Suppressor macrophage treated with lipopolysaccharide for 4 hours (primary cell): ENCODE measurements at places on chromosomes 1 and 21.

DNA sequence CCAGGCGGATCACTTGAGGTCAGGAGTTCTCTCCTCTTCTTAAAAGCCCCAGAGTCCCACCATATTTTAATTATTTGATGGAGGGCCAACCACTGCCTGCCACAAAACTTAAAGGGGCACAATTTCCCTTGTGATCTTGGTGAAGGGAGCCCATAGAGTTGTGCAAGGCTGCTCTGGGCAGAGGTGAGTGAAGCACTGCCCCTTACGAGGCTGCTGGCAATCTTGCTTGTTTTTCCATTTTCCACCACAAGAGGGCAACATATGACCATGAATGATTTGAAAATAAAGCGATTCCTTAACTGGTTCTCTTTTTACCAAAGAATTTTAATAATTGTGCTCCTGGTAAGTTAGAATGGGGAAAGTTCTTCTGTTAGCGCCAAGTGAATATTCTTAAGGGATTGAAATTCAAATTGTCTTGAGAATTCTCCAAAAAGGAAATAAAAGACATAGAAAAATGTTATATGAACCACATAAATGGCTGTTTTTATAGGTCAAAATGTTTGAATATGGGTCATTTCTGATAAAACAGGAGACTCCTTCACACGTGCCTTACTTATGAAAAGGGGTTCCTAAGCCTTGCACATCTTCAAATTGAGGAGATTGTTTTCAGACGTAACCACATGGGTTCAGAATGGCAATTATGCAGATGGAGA, 22.7 kb downstream of the PGM1 start:
- peak; percentile 85 for DNase-seq

DNA sequence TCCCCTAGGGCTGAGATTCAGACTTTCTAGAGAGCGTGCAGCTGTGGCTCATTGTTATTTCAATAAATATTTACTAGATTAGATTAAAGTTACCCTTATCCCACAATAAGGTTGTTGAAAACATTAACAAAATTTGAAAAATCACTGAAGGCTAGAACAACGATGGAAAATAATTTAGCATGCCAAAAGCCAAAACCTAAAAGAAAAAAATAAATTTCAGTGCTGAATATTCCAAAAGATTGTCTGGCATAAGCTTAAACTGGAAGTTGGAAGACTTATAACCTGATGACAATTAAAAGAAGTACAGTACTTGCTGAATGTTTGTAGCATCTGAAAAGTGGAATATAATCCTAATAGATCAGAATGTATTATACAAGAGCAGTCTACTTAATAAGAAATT, 221.3 kb downstream of the USH2A start:
- DNase-seq, result no peak

GRCh38 chr1:154351363-154352068, 26.2 kb downstream of the ATP8B2 start:
- no peak for DNase-seq

DNA sequence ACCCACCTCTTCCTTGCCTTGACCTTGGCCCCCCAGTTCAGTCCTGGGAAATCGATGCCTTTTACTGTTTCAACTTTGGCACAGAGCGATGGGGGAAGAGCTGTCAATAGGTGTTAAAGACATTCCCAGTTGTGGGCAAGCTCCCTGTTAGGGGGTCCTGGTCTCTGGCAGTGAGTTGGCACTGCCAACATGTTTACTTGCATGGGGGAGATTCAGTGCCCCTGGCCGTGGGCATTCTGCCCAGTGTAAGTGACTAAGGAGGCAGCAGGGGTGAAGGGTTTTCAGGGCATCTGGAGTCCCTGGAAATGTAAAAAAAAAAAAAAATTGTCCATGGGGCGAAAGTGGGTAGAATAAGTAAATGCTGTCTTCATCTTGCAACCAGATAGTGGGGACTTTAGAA, 407.0 kb downstream of the PTPRU start:
- no peak for DNase-seq

- no peak for DNase-seq
These were observed 7.6 kb downstream of the FOXO6 start for GRCh38 chr1:41368801-41369200.

DNA sequence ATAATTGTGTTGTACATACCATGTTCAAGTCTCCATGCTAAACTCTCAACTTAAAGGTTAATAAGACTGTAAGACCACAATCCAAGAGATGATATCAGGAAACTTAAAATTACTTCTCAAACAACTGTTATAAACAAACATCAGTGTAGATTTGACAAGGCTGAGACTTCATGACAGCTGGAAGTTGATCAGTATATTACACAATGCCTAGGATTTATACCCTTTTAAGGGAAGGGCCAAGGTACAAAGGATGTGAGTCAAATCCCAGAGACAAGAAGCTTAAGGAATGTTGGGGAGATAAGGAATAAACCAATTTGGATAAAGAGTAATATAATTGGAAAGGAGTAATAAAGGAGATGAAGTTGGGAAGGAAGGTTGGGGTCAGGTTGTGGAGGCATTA, 98.8 kb downstream of the LBR start:
- no peak for DNase-seq

DNA sequence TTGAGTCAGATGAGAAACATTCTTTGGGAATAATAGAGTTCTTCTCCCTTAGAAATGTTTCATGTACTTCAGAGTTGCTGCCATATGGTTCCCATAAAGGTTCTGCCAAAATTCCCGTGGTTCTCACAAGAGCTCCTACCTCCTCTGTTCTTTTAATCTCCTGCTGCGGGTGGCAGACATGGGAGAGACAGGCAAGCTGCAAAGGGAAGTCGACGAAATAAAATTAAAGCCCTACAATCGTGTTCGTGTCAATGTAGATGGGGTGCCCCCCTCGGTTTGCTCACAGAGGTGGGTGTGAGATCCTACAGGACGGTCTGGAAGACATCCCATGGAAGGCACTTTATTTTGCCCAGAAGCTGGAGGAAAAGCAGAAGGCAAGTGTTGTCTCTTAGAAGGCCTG, 276.0 kb downstream of the RWDD3 start:
- DNase-seq, result no peak

GRCh38 chr1:36880155-36881067, 153.9 kb downstream of the GRIK3 start:
- no peak for DNase-seq

GRCh38 chr1:230772457-230773395, 25.5 kb downstream of the CAPN9 start:
- no peak for DNase-seq

DNA sequence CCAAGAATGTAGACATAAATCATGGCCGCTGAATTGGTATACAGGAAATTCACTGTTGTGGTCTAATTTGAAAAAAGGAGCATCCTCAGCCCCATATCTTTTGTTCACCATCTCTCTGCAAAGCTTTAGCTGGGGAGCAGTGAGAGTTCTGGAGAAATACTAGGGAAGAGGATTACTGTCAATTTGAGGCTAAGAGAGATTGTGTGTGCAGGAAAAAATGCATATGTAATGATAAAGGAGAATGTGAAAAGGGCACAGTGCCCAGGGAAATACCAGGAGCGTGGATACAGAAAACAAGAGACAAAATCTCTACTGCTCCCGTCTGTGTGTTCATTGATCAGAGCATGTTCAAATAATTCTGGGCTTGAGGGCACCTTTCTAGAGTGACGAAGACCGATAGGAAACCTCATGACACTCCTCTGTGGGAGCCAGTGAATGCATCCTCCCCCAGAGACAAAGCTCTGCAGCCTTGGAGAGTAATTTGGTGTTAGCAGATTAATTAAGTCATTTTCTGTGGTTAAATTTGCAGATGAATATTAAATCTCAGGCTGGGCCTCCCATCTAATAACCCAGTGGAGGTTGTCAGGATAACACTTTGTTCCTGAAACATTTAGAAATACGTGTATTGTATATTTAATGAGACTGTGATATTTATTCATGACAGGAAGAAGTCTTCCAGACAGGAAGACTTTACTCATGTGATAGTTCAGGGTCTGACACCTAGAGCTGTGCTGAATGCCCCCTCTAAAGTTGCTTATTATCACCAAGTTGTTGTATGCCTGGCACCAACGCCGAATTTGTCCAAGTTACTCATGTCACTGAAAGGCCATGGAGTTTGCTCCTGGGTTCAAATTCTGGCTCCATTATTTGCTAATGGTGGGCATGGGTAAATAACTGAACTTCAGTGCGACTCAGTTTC, 287.3 kb upstream of the SGIP1 start:
- DNase-seq, result no peak

DNA sequence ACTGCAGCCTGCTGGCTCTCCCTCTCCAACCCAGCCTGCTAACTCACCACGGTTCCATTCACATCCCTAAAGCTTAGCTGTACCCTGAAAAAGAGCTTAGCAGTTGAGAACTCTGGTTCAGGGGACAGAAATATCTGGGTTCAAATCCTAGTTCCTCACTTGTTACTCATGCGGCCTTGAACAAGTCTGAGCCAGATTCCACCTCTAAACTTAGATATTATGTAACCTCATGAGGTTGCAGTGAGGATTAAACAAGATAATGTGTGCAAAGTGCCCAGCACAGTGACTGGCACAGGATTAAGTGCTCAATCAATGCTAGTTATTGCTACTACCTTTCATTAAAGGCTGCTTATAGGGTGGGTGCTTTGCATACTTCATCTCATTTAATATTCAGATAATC, 41.3 kb upstream of the DHCR24 start:
- DNase-seq, result no peak

DNA sequence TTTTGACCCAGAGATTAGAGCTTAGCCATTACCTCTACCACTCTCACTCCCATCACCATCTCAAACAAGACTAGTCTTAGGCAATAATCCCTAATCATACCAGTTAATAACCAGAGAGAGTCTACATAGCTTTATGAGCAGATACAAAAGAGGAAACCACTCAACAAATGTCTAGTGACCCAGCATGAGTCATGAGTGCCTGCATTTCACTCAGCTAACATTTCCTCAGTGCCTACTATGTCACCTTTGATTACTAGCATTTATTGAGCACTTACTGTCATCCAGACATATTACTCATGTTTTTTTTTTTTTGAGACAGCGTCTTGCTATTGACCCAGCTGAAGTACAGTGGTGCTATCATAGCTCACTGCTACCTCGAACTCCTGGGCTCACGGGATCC, 35.9 kb upstream of the GALNT2 start:
- peak; percentile 91 for DNase-seq

- no peak for DNase-seq
These were observed 289.8 kb upstream of the POU3F1 start for GRCh38 chr1:38336301-38336923.

GRCh38 chr1:43597721-43598120, 52.2 kb upstream of the KDM4A start:
- DNase-seq, result no peak

- no peak for DNase-seq
These were observed 26.5 kb upstream of the TMEM125 start for GRCh38 chr1:43243299-43243698.

DNA sequence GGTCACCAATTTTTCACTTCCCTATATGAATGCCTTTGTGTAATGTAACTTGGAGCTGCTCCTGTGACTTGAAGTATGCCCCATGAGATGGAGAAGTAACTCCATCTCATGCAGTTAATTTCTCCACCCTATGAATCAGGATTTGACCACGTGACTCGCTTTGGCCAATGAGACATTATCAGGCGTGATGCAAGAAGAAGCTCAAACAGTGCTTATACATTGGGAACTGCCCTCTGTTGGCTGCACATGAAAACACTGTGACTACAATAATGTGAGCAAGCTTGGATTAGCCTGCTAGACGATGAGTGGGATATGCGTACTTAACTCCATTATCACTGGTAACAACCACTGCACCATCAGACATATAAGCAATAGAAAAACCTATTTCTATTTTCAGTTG, 684.4 kb downstream of the PLA2G4A start:
- DNase-seq, result peak; percentile 3

DNA sequence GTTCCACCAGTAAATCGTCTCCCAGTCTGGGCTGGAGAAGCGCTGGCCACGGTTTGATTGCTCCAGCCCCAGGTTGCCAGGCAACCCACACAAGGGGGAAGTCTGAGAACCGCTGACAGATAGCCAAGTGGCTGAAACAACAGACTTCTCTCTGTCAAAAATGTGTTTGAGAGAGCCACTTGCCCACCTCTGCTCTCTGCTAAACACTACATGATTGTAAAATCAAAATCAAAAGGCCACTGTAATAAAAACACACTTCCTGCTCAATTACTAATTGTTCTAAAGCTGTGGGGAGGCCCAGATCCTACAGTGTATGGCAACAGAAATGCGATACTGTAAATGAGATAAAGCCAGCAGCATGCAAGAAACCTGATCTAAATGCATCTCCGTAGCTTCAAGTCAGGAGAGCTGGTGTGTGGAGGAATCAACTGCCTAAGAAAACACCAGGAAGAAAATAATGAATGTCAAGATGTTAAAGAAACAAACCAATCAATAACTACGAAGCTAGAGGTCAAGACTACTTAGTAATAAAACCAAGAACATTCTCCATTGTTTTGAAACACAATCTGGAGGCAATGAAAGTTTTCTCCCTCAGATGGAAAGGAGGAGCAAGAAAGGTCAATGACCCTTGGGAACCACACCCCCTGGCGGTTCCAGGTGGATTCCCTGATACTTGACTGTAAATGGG, 121.2 kb downstream of the SLC45A1 start:
- DNase-seq, result peak; percentile 86

- DNase-seq, result no peak
These were observed 177.7 kb downstream of the KIF26B start for GRCh38 chr1:245332513-245332912.

- no peak for DNase-seq
These were observed 109.0 kb downstream of the NGF start for GRCh38 chr1:115229016-115229415.

- peak; percentile 67 for DNase-seq
These were observed 188.1 kb upstream of the SAMSN1 start for GRCh38 chr21:14734191-14734590.

- no peak for DNase-seq
These were observed 3.3 kb upstream of the CD55 start for GRCh38 chr1:207318072-207318619.

DNA sequence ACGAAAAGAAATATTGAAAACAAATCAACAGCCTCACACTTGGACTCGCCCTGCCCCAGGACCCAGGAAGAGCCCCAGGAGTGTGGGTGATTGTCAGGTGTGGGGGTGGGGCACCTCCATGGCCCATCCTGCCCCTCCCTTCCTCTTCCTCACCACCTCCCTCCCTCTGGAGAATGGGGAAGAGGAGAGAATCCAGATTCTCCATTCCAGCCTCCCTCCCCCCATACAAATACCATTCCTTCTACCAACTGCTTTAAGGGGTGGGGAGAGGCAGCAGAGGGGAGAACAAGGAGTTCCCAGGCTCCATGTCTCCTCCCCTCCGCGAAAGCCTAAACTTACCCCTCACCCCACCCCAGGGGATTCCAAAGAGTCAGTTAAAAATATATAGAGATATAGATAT, 36.7 kb downstream of the MEF2D start:
- no peak for DNase-seq

DNA sequence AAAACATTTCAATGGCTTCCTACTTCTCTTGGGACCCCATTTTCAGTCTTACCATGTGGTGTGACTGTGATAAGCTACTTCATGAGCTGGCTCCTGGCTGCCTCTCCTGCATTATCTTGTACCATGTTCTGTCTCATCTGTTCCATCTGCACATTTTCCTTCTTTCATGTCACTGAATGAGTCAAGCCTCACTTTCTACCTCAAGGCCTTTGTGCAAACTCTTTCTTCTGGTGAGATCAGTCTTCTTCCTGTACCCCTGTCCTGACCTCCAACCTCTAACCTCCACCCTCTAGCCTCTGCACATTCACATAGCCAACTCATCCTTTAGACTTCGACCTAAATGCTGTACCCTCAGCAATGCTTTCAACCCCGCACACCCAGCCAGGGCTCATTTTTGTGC, 9.6 kb upstream of the FAM78B start:
- DNase-seq, result no peak
